NCI-H1417 (cell line): ENCODE measurements at places on chromosomes 4 and X.
A peak's percentile ranks its signal among the peaks of the same experiment; 100 is the strongest.

- no peak for DNase-seq
Observed at GRCh38 chr4:72809208-72809607, 240.2 kb upstream of the ADAMTS3 start.

- DNase-seq, result peak; percentile 79
Observed at GRCh38 chrX:9530848-9531274, 66.0 kb downstream of the TBL1X start.

DNA sequence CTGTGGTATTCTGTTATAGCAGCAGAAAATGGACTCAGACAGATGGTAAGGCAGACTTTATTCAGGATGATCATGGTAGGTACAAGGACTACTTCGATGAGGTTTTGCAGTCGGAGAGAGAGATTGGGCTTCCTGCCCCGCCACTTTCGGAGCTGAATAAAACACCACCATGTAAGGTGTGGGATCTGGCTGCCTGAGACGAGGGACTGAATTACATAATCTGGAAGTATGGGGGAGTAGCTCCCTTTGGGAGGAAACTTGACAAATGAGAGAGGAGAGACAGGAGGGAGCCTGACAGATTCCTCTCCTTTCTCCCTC is 255.5 kb upstream of the GATB start:
- DNase-seq, result no peak

DNA sequence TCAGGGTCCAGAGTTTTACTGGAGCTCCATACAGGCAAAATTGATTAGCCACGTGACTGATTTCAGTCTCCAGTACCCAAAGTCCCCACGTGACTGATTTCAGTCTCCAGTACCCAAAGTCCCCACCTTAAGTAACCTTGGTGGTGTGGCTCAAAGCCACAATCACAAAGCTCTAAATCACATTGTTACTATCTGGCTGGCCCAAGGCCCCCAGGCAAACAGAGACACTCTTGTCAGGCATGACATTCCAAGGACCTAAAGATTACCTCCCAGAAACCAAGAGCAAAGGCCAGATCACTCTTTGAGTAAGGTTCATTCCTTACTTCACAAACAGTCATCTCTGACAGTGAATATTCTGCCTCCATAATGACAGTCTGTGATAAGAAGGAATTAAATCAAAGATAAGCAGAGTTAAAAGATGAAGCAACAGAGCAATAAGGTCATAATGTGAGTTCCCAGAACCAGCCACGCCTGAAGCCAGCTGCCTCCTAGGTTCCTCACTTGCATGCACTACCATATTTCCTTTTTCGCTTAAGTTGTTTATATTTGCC is 78.5 kb downstream of the ANXA3 start:
- DNase-seq, result no peak

GRCh38 chrX:117538178-117539089 is 578.2 kb downstream of the KLHL13 start:
- DNase-seq, result peak; percentile 77

- no peak for DNase-seq
Observed at GRCh38 chr4:185399466-185399865, 2.8 kb downstream of the ANKRD37 start.

GRCh38 chr4:87633243-87633642 is 16.8 kb upstream of the DMP1 start:
- peak; percentile 48 for DNase-seq

DNA sequence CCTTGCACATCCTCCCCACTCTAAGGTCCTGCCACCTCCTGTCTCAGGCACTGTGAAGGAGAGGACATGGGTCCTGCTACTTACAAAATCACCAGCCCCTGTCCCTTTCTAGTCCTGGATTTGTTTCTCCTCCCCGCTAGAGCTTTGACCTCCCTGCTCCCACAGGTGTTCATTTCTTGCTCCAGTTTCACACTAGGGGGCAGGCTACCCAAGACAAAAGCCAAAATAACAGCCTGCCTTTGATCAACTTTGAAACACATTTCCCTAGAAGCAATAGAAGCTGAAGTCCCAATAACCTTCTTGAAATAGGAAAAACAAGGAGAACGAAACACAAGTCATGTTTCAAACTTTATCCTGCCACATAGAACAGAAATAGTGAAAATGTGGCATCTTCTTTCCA is 164.4 kb downstream of the QDPR start:
- DNase-seq, result peak; percentile 27

- DNase-seq, result no peak
Observed at GRCh38 chr4:174461466-174462106, 60.7 kb downstream of the HPGD start.

- DNase-seq, result no peak
Observed at GRCh38 chr4:132827522-132827921, 321.6 kb upstream of the PCDH10 start.

DNA sequence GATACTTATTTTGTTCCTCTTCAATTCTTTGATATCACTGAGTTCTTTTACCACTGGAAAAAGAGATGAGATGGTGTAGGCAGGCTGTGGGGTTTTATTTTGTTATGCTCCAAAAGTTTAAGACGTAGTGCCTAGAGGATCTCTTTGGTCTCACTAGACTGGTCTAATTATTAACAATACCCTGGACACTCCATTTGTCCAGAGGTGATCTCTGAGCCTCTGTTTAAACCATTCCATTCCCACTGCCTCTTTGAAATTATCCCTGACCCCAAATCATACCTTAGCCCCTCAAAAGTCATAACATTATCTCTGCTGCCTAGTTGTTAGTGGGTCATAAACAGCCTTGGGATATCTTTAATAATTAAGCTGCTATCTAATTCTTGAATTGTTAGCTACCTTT is 24.2 kb downstream of the SMPX start:
- no peak for DNase-seq

GRCh38 chrX:139297638-139298037 is 232.9 kb upstream of the F9 start:
- DNase-seq, result no peak

DNA sequence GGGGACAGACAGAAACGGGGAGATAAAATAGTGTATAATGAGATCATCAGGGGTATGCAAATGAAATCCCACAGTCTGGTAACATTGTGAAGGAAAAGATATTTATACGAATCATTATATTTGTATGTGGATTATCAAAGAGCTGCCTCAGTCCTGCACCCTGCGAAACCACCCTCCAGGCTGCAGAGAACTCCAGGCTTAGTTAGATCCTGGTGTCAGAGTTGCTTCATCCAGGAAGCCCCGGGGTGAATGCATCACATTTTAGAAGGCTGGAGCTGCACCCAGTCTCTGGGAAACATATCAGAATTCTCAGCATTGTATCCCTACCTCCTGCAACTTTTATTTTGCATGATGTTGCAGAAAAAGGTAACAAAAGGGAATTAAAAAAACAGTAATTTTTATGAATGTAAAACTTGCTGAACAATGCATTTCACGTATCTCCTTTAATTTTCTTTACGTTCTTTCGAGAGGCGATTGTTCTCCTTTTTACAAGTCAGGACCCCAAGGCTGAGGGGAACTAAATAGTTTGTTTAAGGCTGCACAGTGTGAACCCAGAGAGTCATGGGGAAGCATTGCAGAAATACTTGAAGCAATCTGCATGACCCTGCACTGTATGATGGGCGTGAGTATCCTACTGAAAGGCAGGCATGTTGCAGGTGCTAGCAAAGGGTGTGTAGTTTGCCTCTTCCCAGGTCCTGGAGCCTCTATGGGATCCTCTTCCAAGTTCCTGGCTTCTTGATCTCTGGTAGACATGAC is 299.5 kb upstream of the CLNK start:
- no peak for DNase-seq

- DNase-seq, result no peak
Observed at GRCh38 chr4:183960962-183961541, 55.9 kb downstream of the STOX2 start.

GRCh38 chrX:78333521-78333920 is 6.1 kb upstream of the CYSLTR1 start:
- no peak for DNase-seq

- no peak for DNase-seq
Observed at GRCh38 chr4:139668658-139669201, 3.1 kb downstream of the MGST2 start.

GRCh38 chrX:11553594-11553993 is 112.1 kb downstream of the ARHGAP6 start:
- no peak for DNase-seq

GRCh38 chrX:129686422-129686948 is 31.7 kb upstream of the APLN start:
- DNase-seq, result no peak

DNA sequence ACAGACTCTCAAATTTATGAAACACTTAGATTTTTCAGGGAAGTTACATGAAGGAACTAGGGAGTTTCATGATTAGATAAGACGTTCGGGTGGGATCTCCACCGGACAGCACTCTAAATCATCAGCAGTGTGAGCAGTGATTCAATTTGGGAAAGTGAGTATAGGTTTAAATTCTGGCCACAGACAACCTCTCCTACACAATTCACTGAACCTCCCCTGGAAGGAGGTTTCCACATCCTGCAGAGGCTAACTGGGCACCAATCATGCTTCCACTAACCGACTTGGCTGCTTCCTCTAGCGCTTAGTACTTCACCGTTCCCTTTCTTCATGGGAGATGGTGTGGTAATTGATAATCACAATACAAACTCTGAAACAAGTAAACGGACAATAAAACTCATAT is 5.6 kb downstream of the CXCL9 start:
- no peak for DNase-seq

DNA sequence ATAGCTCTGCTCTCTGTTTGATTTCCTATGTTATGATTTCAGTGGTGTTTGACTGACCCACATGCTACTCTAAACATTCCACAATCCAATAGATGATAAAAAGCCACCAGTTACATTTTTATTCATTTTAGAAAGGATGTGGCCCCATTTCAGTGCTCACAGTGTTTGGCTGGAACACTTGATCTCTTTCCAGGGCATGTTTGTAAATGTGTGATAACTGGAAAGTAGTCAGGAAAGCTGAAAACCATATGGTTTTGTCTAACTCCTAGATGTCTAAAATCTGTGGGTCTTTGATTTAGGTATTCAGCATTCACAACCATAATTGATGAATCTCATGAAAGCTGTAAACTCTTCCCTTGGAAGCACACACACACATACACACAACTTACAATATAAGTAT is 904.9 kb upstream of the AGA start:
- no peak for DNase-seq

DNA sequence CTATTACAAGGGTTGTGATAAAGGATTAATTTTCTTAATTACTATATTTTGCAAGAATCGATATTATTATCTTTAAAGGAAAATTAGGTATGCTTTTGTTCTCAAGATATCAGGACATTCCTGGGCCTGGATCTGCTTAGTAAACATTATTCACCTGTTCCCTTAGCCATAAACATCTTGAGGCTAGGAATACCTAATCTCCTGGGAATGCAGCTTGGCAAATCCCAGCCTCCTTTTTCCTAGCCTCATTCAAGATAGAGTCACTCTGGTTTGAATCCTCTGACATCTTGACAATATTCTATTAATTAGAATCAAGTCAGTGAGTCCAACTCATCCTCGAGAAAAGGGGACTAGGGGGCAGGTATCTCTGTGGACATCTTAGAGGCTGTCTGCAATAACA is 327.1 kb downstream of the STIM2 start:
- DNase-seq, result no peak

DNA sequence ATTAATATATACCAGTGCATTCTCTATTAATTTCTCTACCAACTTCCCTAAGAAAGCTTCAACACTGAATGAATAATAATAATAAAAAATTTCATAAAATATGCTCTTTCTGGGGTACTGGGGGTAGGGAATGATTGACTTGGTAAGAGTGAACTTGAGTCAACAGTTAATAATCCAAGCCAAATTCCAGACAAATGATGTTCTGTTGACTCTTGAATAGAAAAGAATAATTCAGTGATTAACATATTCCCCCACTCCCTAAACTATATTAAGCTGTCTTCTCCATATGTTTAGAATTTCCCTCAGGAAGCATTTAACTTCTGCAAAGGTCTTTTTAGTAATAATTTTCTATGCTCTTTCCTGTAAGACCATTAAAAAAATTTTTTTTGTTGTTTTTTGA is 12.3 kb downstream of the PGRMC2 start:
- DNase-seq, result no peak

DNA sequence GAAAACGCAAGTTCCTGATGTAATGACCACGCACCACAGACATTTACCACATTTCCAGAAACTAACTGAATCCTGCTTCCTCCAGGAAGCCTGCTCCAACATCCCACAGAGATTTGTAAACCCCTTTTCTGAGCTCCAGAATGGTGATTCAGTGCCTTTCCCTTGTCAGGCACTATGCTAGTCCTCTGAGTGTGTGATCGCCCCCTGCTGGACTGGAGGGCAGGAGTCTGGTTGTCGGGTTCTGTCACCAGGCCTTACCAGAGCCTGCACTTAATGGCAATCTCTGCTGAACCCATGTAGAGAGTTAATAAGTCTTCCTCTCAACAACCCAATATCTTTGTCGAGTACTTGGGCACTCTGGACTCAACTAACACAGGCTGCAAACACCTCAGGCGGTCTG is 14.5 kb upstream of the KDM5C start:
- DNase-seq, result no peak
